ENCODE measurements at places on chromosomes 3 and 15.

DNA sequence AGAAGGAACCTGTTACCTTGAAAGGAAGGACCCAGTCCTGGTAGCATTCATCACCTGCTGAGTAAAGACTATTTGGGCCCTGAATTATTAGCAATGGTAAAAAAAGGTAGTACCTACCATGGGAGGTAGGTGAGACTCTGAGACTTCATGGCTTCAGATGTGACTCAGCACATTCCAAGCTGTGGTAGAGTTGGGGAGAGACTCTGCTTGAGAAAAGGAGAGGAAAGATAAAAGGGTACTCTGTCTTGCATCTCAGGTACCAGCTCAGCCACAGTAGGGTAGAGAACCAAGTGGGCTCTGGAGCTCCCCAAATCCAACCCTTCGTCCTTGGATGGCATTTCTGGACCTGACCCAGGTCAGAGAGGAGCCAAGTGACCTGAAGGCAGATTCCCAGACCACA lies 430.4 kb downstream of the TBL1XR1 start:
- no peak for DNase-seq

- DNase-seq: no peak
Observed at GRCh38 chr3:59426821-59427565, 377.2 kb upstream of the CFAP20DC start.

DNA sequence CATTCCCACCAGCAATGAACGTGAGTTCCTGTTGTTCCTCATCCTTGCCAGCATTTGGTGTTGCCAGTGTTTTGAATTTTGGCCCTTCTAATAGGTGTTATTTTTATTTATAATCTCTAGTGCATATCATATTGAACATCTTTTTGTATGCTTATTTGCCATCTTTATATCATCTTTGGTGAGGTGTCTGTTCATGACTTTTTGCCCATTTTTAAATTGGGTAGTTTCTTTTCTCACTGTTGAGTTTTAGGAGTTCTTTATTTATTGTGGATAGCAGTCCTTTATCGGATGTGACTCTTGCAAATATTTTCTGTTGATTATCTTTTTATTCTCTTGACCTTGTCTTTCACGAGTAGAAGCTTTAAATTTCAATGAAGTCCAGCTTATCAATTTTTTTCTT lies 60.2 kb upstream of the ATP13A3 start:
- no peak for DNase-seq

DNA sequence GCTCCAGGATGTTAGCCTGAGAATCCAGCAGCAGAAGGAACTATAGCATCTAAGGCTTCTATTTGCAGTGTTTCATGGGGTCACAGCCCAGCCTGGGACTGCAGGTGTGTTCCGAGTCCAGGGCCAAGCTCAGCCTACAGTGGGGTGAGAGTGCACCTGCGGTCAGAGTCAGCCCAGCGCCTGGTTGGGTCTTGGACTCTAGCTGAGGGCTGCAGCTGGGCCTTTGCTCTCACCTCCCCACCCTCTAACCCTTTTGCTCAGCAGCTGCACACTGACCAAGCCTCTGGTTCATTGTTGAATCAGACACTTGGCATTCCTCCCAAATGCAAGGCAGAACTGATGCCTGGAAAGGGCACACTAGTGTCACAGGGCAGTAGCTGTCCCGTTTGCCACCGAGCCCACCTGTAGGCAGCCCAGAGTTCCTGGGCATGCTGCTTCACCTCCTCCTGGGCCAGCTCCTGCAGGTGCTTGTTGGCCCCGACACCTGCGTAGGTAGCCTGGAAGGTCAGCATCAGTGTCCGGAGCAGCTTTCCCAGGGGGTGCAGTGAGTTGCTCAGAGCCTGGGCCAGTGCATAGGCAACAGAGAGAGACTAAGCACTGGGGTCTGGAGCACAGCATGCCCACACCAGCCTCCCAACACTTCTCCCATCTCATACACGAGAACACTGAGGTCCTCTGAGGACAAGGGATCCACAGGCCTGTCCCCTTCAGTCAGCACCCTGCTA lies 17.5 kb downstream of the ALS2CL start:
- no peak for DNase-seq

DNA sequence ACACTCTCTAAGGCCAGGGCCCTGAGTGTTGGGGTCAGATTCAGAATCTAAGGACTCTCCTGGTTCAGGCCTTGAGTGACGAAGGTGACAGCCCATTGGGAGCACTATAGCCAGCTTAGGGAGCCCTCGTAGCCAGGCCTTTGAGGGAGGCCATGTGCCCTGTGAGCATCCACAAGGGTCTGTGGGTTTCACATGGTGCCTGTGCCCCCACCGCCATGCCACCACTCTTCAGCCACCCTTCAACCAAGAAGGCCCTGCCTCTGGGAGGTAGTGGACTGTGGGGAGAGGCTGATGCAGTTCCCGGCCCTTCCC lies 37.5 kb downstream of the TSPAN3 start:
- DNase-seq: no peak

DNA sequence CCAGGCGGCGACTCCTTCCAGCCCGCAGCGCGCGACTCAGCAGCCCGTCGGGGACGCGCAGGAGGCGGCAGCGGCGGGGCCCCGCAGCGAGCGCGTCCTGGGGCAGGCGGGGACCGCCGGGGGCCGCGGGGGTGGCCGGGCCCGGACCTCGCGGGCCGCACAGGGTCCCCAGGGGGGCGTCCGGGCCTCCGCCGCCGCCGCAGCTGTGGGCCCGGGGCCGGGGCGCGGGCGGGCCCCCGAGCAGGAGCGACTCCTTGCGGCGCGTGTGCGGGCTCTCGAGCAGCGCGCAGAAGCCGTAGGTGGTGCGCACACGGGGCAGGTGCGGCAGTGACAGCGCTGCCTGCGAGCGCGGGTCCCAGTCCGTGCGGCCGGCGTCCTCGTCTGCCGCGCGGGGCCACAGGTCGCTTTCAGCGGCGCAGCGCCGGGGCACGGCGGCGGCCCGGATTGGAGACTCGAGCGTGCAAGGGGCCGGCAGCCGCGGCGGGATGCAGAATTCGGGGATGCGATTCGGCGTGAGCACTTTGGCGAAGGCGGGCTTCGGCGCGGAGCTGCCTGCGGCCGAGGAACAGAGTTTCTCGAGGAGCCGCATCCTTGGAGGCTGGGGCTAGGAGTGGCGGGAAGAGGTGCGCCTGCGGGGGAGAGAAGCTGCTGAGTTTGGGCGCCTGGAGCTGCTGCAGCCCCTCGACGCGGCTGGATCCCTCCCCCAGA lies 535 bp downstream of the C2CD4B start:
- no peak for DNase-seq

DNA sequence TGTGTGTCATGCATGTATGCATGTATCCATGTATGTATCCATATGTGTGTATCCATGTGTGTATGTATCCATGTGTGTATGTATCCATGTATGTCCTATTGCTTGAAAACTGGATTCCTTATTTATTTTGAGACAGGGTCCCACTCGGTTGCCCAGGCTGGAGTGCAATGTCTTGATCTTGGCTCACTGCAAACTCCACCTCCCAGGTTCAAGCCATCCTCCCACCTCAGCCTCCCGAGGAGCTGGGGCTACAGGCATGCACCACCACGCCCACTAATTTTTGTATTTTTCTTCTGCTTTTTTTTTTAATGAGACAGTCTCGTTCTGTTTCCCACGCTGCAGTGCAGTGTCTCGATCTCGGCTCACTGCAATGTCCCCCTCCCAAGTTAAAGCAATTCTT lies 34.1 kb downstream of the MUC20 start:
- no peak for DNase-seq

- no peak for DNase-seq
Observed at GRCh38 chr15:67805666-67806516, 19.4 kb upstream of the SKOR1 start.

DNA sequence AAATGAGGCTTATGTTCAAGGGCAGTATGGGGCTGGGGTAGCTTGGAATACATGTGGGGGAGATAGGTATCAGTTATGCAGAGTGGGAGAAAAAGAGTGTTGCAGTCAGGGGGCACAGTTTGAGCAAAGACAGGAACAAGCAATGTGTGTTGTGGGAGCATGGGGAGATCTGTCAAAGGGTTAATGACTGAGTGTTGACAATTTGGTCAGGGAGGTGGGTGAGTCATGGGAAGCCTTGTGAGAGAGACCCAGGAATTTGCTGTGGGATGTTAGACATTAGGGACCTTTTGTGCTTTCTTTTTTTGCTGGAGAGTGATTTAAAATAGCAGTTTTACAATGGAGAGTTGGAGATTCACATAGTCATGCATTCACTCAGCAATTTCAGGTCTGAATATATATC lies 221.6 kb upstream of the NR2E3 start:
- no peak for DNase-seq

DNA sequence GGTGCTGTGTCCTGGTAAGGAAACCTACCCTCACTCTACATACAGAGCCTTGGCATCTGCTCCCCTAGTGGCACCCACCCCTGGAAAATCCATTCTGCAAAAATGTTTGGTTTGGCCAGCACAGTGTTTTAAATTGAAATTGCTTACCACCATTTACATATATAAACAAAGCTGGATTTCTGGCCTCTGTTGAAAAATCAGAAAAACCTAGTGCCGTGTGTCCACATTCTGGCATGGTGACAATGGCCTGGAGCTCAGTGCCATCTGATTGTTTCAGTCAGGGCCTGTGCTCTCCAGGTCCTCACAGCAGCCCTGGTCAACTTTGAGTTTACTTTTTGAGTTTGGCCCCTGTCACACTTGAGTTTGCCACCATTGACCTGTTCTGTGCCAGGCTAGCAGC lies 2.9 kb upstream of the IL17RC start:
- DNase-seq: no peak

GRCh38 chr3:18153571-18154173 lies 271.5 kb downstream of the SATB1 start:
- no peak for DNase-seq

DNA sequence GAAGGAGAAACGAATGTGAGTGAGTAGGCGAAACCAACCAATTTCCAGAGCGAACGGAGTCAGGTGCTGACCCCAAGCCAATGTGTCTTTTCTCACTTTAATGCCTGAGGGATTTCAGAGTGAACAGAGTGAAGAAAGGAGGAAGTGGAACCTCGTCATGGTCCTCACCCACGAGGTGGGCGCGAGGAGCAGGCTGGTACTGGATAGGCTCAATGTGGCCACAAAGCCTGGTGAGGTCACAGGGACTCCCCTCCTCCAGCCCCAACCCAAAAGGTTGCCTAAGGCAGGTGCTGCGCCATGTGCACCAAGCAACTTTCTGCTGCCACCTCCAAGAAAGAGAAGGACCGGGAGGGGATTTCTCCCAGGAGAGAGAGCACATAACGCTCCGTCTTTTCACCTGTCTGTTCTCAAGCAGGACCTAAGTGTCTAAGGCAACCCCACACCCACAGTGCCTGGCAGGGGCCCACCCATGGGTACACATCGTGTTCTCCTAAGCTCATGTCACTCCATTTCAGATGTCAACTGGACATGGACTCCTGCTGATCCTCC lies 3.8 kb downstream of the NRROS start:
- no peak for DNase-seq

DNA sequence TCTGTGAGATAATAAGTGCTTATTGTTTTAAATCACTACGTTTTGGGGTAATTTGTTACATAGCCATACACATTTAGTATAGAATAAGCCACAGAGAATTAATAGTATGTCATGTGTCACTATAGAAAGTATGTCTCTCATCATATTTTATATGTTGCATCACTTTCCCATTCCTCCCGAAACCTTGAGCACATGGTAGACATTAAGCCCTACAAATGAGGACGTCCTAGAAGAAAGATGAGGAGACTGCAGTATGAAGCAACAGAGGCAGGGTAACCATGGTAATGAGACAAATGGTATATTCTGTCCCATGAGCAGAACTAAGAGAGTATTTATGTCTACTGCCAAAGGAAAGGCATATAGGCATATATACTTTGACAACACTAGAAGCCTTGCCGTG lies 720.2 kb downstream of the ROBO1 start:
- DNase-seq: no peak

GRCh38 chr3:168620854-168621253 lies 525.1 kb upstream of the GOLIM4 start:
- no peak for DNase-seq

DNA sequence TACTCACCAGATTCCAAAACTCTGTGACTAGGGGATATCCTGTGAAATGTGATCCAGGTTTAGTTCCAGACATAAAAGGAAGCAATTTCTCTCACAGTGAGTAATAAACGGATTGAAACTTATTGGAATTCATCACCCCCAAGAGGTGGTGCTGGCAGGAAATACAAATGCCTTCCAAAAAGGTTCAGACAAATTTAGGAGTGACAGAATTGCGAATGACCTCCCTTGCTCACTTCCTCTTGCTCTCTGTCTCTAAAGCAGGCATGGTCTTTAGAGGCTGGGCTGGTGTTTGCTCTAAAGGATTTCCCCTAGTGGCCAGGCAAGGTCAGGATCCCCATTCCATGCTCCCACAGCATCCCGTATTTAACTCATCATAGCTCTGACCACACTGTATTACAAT lies 449.4 kb upstream of the PPP2R3A start:
- DNase-seq: no peak

GRCh38 chr3:46544771-46545503 lies 21.2 kb downstream of the LRRC2 start:
- DNase-seq: no peak

DNA sequence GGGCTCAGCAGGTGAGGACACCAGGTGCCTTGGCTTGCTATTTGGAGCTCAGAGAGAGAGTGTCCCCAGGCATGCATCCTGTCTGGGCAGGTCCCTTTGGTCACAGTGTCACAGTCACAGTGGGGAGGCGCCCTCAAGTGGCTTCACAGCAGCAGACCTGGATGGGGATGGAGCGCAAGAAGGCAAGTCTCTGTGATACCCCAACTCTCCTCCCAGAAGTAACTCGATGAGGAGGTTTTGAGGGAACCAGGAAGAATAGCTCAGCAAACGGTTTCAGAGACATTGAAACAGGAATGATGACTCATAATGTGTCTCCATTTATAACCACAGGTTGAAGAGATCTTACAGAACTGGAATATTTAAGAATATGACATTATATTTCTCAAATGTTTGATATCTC lies 66.5 kb upstream of the SH3GL3 start:
- DNase-seq: no peak

DNA sequence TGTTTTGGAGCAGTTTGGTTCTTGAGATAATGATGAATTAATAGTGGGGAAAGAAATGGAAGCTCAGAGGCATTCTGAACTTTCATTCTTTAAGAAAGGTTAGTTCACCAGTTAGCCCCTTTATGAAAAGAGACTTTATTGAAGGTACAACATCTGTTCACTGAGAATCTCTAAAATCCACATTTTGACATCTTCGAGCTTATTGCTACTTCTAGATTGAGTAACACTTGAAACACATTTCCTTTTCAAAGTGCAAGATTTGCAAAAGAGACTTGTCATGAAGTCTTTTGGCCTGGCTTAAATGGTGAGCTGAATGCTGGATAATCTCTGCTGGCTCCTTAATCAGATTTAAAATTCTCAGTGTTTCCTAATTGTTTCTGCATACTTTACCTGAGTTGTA lies 42.3 kb downstream of the RAB8B start:
- DNase-seq: no peak

DNA sequence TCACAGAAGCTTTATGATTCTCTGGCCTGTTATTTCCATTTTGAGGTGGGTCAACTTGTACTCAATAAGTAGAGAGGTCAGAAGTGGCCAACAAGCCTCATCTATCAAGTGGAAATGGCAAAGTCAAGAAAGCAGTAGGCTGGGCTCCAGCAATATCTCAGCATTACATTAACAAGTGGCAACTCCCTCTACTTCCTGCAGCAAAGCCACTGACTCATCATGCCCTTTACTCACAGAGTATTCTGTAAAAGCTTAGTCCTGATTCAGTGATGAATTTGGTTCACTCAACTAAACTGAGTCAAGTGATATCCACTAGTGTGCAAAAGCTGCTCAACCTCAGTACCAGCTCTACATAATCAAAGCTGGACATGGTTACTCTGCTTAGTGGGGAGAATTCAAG lies 954.6 kb downstream of the EPHA3 start:
- DNase-seq: no peak

GRCh38 chr15:25887870-25888269 lies 24.7 kb upstream of the ATP10A start:
- no peak for DNase-seq

GRCh38 chr3:9400616-9401015 lies 3.2 kb downstream of the SETD5 start:
- no peak for DNase-seq

Data from activated T-cell treated with anti-CD3 and anti-CD28 coated beads for 4 hours (primary cell).